ENCODE measurements at places on chromosomes 1 and 21.

- DNase-seq: no peak
Measured at GRCh38 chr1:159647616-159648015, 60.0 kb downstream of the APCS start.

- DNase-seq: peak; percentile 6
Measured at GRCh38 chr1:105427543-105427942, 1628.9 kb upstream of the PRMT6 start.

DNA sequence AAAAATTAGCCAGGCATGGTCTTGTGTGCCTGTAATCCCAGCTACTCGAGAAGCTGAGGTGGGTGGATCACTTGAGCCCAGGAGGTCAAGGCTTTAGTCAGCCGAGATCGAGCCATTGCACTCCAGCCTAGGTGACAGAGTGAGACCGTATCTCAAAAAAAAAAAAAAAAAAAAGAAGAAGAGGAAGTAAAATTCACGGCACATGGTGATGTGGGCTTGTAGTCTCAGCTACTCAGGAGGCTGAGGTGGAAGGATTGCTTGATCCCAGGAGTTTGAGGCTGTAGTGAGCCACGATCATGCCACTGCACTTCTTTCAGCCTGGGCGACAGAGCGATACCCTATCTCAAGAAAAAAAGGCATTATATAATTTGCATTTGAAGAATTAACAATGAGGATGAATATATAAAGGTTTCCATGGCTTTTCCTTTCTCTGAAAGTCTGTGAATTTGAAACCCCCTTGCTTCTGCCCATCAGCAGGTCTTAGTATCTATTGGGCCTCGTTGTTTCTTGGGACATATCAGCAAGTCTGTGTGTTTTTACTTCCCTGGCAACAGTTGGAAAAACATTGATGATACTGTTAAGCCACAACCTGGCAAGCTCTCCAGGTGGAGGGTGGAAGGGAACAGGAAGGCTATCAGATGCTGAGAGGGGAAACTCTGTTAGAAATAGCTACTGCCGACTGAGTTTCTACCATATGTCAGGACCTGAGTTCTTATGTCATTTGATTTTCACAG, 4.6 kb upstream of the PLA2G2D start:
- no peak for DNase-seq

- DNase-seq: no peak
Measured at GRCh38 chr1:225461533-225462428, 33.9 kb upstream of the LBR start.

- no peak for DNase-seq
Measured at GRCh38 chr1:29700491-29700890, 464.2 kb downstream of the PTPRU start.

GRCh38 chr1:244896550-244896949, 32.2 kb upstream of the HNRNPU start:
- DNase-seq: no peak

GRCh38 chr1:232149287-232150201, 480.4 kb downstream of the SIPA1L2 start:
- DNase-seq: no peak

DNA sequence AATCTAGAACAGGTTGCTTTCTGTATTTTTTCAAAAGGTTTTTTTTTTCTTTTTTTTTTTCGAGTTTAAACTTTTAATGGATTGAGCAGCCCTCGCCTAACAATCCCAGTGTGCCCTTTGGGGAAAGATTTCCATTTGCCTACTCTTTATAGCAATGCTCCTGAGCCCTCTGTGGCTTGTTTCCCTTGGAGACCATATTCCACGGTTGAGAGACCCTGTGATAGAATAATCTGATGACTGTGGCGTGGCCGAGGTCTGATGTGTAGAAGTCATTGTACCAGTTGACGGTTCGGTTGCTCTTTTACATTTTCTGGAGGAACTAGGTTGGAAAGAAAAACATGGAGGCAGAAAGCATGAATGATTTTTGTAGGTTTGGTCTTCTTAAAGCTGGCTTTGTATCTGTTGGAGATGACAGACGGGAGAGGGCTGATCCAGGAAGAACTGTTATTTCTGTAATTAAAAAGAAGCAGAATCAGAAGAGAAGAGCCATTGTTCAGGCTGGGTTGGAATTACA, 305.7 kb upstream of the NRIP1 start:
- DNase-seq: no peak

GRCh38 chr1:1240348-1240732, 6.2 kb downstream of the C1QTNF12 start:
- no peak for DNase-seq

DNA sequence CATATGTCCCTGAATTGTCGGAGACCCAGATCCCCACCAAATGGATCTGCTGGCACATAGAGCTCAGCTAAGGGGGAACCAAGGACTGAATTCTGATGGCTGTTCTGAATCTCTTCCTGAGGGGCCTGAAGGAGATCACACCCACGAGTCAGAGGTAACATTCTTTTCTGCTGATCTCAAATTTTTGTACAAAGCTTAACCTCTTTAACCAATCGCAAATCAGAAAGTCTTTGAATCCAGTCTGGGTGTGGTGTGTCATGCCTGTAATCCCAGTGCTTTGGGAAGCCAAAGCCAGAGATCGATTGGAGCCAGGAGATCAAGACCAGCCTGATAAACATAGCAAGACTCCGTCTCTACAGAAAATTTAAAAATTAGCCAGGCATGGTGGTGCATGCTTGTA, 62.8 kb upstream of the PRRC2C start:
- no peak for DNase-seq
